NCI-H2227 treated with DMSO at 0.1 percent for 48 hours (cell line): ENCODE measurements at places on chromosomes 4 and X.
A peak's percentile ranks its signal among the peaks of the same experiment; 100 is the strongest.

GRCh38 chrX:110086162-110086915, 83.4 kb downstream of the TMEM164 start:
- no peak for DNase-seq

GRCh38 chrX:46912098-46912602, at the start of gene JADE3:
Gene JADE3 (plus strand): TSS chrX:46912421. CDS start chrX:46984895, 72,474 bp downstream.
- DNase-seq, result peak; percentile 89

DNA sequence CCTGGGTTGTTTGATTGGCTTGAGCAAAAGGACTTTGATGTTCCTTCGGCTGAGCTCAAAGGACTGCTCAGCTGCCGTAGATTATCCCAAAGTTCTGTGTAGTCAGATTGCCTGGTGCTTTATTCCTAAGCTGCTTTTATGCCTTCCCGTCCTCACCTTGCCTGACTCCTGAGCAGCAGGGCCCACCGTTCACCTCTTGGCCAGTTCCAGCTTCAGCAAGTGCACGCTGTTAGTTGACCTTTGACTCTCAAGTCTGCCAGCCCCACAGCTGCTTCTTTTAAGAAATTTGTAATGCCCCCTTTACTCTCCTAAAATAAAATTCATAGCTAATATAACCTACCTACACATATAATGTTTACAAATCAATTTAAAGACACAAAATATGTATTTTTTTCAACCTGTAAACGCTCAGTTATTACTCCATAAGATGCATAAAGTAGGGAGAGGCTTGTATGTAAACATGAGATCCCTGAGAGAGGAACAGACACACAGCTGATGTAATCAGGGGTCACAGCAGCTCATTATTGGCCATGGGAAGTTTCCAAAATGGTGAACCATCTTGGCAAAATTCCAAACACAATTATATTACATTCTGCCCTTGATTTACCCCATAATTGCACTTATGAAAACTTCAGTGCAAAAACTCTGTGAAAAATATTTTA, 28.6 kb downstream of the UCHL1 start:
- no peak for DNase-seq

- DNase-seq, result no peak
These were observed 84.3 kb downstream of the FHDC1 start for GRCh38 chr4:153020457-153020856.

- DNase-seq, result no peak
These were observed 1418.0 kb downstream of the STIM2 start for GRCh38 chr4:28278676-28279075.

DNA sequence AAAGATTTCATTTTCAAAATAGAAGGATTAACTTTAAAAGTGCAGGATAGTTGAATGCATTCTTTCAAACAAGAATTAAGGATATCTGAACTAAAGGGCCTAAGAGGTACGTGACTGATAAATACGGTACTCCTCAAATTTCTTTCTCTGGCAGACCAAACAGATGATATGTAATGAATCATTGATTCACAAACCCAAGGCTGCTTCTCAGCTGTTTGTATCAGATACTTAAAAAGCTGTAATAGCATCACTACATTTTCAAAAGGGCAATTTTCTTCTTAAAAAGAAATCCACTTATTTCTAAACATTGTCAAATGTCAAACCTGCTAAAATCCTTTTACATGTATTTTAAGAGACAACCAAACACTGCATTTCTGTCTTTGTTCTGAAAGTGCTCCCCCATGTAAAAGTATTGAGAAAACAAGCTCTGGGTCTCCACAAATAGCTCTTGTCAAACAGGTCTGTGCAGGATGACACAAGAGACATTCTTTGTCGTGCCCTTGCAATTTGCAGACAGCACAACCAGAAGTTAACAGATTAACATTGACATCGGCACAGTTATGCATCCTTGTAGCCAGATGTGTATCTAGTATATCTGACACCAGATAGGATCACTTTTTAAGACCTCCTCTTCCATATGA, 82.0 kb downstream of the MANBA start:
- peak; percentile 54 for DNase-seq

DNA sequence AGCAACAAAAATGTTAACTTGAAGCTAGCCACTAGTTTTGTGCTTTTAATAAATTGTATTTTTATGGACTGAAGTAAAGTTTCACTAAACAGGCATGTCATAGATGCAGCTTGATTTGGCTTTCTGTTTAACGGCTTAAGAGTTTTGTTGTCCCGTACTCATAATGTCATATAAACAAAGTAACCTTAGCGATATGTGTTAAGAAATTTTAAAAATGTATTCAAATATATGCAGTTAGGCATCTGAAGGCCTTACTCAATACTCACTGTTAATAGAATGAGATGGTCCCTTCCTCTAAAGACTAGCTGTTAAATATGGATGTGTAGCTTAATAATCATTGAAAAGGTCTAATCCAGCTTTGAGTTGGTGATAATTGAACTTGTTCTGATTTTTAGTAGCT, 1.0 kb upstream of the SCLT1 start:
- DNase-seq, result no peak

DNA sequence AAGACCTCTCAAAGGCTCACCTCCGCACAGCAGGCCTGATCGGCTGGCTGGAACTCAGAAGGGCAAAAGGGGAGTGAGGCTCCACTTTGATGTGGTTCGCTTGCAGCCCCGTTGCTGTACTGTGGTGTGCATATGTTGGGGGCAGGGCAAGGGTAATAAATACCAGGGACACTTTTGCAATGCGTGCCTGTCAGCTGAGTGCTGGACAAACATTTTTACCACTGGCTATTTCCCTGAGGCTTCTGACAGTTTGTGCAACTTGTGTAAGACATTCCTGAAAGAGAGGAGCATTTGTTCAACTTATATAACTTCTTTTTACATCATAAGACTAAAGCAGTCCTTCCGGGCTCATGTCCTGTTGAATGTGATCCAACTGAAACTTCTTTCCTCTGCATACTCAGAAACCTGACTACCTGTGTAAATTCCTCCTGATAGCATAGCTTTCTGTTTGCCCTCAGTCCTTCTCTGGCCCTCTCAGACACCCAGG, 82.3 kb downstream of the SPRY1 start:
- DNase-seq, result no peak

DNA sequence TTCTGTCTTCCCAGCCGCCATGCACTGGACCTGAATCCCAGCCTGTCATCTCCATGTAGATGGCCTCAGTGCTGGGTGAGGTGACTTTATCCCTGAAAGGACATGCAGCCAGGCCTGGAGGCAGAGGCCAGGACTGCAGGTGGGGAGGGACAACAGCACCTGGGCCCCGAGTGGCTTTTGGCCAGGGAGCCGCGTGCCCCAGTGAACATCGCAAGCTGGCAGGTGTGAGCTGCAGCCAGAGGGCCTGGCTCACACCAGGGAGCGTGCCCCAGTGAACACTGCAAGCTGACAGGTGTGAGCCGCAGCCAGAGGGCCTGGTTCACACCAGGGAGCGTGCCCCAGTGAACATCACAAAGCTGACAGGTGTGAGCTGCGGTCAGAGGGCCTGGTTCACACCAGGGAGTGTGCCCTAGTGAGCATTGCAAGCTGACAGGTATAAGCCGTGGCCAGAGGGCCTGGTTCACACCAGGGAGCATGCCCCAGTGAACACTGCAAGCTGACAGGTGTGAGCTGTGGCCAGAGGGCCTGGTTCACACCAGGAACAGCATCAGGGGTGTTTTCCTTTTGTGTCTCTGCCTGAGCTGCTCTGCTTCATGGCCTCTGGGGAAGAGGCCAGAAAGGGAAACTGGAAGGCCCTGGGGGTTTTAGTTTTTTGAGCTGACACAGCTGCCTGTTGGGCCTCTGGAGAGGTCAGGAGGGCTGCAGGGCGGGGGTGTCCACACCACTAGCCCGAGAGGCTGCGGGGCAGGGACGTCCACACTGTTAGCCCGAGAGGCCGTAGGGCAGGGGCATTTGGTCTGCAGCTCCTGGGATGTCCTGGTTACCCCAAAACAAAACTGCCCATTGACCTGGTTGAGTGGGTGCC, 22.7 kb upstream of the PSAPL1 start:
- no peak for DNase-seq

GRCh38 chr4:68011684-68012083, 48.4 kb upstream of the TMPRSS11A start:
- DNase-seq, result no peak

DNA sequence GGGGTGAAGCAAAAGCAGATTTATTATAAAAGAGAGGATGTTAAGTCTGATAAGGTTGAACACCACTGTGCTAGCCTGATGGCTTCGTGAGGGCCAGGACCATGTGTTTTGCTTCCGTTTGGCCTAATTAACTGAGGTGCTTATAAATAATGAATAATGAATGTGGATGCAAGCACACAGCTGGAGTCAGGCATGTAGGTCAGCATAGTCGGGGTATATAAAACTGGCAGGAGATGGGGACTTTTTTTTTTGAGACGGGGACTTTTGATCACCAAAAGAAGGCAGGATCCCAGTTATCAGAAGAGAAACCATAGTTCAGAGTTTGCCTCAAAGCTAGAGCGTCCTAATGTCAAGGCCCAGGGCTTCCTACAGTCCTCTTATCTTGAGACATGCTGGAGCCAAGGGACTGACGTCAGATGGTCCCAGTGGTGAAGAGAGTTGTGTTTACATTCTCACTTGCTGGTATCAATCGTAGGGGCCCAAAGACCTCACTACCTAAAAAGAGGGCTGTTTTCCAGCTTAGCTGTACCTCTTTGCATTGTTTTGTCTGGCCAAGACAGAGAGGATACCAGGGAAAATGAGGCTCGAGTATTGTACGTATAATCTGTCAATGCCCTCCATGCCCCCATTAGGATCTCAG, 50.4 kb downstream of the RTL9 start:
- DNase-seq, result no peak

DNA sequence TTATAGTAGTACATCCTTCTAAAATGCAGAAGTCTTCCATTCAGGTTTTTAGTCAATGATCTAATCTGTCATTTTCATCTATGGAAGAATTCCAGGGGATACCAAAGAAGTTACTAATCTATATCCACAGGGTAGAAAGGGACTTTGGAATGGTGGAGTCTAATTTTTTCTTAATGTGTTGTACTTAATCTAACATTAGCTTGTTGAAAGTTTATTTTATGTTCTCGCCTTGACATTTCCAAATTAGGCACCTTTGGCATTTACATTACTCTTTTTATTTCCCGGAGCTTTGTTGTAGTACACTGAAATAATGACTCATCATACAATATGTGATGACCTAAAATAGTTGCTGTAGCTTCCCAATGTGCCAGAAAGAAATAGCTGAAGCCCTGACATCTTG, 91.5 kb downstream of the HTR2C start:
- no peak for DNase-seq

- DNase-seq, result peak; percentile 64
These were observed 450.1 kb upstream of the TENM3 start for GRCh38 chr4:181793096-181793495.

GRCh38 chr4:56475917-56476316, 8.5 kb downstream of the SRP72 start:
- DNase-seq, result no peak

GRCh38 chr4:73434311-73434710, 1.7 kb upstream of the AFP start:
- no peak for DNase-seq

GRCh38 chrX:15336023-15336413, 695 bp upstream of the PIGA start:
- DNase-seq, result peak; percentile 61

- DNase-seq, result no peak
These were observed 55.3 kb upstream of the KCNIP4 start for GRCh38 chr4:22003878-22004277.
